Fibroblast of lung (primary cell): ENCODE measurements at places on chromosomes 1 and 21. TPM values are rescaled to one million over a fixed set of nuclear protein-coding genes. Genes with fewer than 3 reads are reported as not detected.

The KCNQ4 gene
- under 0.01 TPM in 2 replicates for total RNA-seq

DNA sequence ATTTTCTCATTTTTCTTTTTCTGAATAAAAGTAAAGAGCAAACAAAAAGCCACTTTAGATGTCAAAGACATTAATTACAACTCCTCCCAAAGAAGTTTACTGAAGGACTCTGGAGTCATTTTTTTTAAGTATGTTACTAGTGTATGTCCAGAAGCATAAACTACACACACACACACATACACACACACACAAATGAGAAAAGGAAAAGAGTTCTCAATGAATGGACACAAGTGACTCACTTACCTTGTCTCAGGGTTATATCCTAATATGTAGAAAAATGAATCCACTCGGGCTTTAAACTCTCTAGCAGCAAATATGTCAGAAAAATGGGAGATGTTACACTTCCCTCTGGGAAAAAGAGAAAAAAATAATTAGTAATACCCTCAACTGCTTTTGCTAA, 223.1 kb downstream of the SLC45A1 start:
- DNase-seq: no peak

- DNase-seq: peak; percentile 17
These were observed 235.3 kb upstream of the DMRTA2 start for GRCh38 chr1:50658459-50659076.

GRCh38 chr1:14791654-14792053, 193.2 kb downstream of the KAZN start:
- DNase-seq: no peak

GRCh38 chr1:170729225-170730002, 65.5 kb downstream of the PRRX1 start:
- DNase-seq: peak; percentile 65

DNA sequence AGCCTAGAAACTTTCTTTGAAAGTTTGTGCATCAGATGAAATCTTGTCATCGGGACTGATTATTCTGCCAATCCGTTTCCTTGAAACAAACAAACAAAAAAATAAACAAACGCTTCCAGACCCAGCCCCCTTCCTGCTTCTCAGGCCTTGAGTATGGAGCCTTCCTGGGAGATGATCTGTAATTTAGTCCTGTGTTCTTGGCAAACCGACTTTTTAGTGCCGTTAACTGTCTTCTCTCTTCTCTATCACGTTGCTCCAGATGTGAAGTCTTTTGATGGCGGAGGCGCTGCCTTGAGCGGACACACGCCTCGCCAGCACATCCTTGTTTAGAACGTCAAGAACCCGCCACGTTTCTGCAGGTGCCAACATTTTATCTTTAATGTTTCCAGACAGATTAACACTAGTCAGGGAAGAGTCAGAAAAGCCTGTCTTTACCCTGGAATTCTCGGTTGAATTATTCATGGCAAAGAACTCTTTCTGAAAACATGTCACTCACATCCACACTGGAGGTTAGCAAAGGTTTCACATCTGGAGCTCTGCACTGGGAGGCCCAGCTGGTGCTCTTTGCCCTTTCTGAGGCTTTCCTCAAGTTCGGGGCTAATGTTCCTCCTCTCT, 265.7 kb upstream of the C1orf174 start:
- DNase-seq: no peak

- DNase-seq: peak; percentile 48
These were observed 357.6 kb downstream of the KIF26B start for GRCh38 chr1:245512181-245512888.

DNA sequence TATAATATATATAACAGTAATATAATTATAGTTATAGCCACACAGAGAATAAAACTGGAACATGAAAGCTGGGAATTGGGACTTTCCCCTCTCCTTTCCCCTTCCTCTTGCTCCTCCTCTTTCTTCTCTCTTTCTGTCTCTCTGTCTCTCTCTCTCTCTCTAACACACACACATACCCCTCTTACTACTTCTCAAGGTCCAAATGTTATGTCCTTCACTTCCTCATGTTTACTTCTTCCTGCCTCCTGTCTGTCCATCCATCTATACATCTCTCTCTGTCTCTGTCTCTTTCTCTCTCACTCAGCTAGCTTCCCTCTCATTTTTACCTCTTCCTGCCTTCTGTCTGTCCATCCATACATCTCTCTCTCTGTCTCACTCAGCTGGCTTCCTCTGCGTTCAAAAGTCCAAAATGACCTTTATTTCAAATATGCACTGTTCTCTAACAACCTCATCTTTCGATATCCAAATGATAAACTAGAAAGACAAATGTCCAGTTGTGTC, 261.1 kb downstream of the SIPA1L2 start:
- no peak for DNase-seq

DNA sequence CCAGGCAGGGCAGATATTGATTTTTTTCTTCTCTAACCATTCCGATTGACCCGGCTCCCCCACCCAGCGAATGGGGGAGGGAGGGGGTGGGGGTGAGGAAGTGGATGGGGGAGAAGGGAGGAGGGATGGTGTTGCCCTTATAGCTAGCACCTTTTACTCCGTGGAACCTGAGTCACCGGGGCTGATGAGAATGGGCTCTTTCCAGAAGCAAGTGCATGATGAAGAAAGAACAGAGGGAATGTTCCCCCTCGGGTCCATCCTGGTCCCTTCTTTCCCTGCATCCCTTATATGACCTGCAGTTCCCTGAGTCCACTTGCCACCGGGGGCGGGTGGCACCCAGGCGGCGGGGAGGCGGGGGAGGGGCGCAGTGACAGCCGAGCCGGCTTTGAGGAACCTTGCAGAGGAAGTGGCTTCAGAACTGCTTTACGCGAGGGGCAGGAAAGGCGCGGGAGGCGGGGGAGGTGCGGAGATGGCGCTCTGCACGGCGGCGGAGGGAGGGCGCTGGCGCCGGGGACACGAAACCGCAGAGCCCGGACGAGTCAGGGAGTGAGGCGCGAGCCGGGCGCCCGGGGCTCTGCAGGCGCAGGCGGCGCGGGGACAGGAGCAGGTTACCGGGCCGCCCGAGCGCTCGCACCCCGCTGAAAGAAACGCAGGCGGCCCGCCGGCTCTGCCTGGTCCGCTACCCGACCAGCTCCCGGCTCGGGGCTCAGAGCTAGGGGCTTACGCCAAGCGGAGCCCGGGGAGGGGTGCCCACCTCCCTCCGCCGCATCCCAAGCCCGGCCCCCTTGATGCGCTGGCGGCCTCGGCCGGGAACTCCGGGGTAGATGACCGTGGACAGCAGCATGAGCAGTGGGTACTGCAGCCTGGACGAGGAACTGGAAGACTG, 49.7 kb downstream of the RASSF5 start:
- peak; percentile 50 for DNase-seq

- DNase-seq: no peak
These were observed 290.2 kb downstream of the KIF26B start for GRCh38 chr1:245444945-245445344.

GRCh38 chr21:26167593-26167992, 3.0 kb downstream of the APP start:
- DNase-seq: no peak

GRCh38 chr1:235844776-235845175, 21.9 kb downstream of the LYST start:
- DNase-seq: no peak

DNA sequence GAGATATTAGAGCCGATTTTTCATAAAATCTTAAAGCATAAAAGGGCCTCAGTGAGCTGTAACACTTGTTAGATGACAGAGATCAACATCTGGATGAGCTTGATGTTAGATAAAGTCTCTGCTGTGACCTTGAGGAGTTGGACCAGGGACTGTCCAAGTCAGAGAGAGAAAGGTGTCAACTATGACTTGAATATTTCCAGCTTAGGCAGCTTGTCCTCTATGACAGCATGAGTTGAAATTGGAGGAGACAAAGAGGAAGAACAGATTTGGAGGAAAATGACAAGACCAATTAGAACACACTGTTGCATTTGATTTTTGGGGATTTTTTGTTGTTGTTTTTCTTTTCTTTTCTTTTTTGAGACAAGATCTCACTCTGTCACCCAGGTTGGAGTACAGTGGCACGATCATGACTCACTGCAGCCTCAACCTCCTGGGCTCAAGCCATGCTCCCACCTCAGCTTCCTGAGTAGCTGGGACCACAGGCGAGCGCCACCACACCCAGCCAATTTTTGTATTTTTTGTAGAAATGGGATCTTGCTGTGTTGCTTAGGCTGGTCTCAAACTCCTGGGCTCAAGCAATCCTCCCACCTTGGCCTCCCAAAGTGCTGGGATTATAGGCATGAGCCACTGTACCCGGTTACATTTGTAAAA, 35.3 kb upstream of the CLIC4 start:
- DNase-seq: no peak

GRCh38 chr1:71660411-71660810, 579.6 kb upstream of the ZRANB2 start:
- DNase-seq: peak; percentile 65

The CR1L gene
- under 0.01 TPM in 1 of 2 replicates, not detected in the other for total RNA-seq

- peak; percentile 92 for DNase-seq
These were observed 21.5 kb upstream of the TMEM222 start for GRCh38 chr1:27300341-27301051.

The DUSP23 gene
- total RNA-seq: 11.6 and 21.6 TPM in 2 replicates

The TMEM269 gene
- 0.17 TPM in 1 of 2 replicates, not detected in the other for total RNA-seq

DNA sequence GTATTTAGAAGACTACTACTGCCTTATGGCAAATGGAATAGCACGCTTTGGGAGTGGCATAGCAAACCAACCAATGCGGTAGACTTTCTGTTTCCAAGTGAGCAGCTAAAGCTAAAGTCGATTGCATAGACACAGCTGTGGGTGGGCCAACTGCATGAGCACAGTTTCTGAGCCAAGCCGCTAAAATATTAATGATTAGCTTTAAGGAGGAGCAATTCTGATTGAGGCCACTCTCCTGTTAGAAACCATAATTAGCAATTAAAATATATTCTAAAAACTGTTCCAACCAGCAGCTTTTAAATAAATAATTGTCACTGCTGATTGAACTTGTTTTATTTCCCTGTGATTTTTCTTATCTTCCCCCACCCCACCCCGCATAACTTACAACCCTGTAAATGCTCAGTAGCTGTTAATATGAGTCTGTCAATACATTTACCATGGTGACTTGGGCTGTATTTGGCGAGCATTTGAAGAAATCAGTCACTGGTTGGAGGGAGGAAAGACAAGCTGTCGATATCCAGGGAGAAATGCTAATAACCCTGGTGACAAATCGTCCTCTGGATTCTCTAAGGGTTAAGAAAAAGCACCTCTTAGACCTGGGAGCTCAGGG, 32.2 kb downstream of the RNF220 start:
- DNase-seq: no peak

- DNase-seq: no peak
These were observed 12.1 kb downstream of the MCL1 start for GRCh38 chr1:150567341-150567716.

The NKAIN1 gene
- total RNA-seq: under 0.01 and 0.17 TPM in 2 replicates

DNA sequence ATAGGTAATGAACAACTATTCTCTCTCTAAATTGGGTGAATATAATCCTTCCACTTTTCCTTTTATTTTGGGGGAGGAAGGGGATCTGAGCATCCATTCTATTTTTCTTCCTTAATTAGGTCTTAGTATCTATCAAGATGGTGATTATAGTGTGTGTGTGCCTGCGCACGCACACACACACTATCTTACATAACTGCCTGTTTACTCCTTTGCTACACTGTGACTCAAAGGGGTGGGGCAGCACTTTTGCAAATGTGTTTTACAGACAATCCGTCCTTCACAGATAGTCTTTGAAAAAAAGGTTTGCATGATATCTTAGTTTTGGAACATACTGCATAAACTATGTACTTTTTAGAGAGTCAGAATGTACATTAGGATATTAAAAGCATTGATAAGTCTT, 191.5 kb downstream of the SDCCAG8 start:
- DNase-seq: peak; percentile 40

DNA sequence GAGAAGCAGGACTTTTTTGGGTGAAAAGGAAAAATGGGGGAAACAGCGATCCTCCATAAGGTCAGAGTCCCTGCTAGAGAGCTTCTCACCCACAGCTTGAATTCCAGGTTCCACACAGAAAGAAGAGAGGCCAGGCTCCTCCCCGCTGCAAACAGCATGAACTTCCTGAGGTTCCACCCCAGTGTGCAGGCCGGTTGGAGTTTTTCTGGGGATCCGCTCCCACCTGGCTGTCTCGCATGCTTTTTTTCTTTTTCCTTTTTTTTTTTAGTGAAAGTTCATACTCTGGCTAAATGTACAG, 595.1 kb upstream of the ZP4 start:
- DNase-seq: no peak

The CCDC17 gene
- total RNA-seq: 0.51 and 0.99 TPM in 2 replicates

GRCh38 chr1:158117854-158118704, 62.6 kb upstream of the CD1D start:
- DNase-seq: peak; percentile 58

The TNFSF4 gene
- total RNA-seq: 1.3 and 3.3 TPM in 2 replicates

The ITGB2 gene
- not detected in 2 replicates for total RNA-seq
